Effector memory CD4-positive, alpha-beta T cell (primary cell): ENCODE measurements at places on chromosomes 3 and 15.

GRCh38 chr15:98937413-98938104, 70.0 kb downstream of the PGPEP1L start:
- no peaks in the 10 kb centered on the region for H3K27me3 ChIP-seq
- H3K27ac ChIP-seq: no peak overlapping the region
- H3K36me3 ChIP-seq: peaks cover 7% of the 10 kb centered on the region
- H3K4me3 ChIP-seq: no peak overlapping the region
- no peak for DNase-seq
- H3K4me1 ChIP-seq: no peaks in the 10 kb centered on the region

- no peaks in the 10 kb centered on the region for H3K4me1 ChIP-seq
- H3K27ac ChIP-seq: no peak overlapping the region
- no peak overlapping the region for H3K4me3 ChIP-seq
- no peaks in the 10 kb centered on the region for H3K36me3 ChIP-seq
These were observed 35.7 kb upstream of the CPB1 start for GRCh38 chr3:148791920-148792319.

DNA sequence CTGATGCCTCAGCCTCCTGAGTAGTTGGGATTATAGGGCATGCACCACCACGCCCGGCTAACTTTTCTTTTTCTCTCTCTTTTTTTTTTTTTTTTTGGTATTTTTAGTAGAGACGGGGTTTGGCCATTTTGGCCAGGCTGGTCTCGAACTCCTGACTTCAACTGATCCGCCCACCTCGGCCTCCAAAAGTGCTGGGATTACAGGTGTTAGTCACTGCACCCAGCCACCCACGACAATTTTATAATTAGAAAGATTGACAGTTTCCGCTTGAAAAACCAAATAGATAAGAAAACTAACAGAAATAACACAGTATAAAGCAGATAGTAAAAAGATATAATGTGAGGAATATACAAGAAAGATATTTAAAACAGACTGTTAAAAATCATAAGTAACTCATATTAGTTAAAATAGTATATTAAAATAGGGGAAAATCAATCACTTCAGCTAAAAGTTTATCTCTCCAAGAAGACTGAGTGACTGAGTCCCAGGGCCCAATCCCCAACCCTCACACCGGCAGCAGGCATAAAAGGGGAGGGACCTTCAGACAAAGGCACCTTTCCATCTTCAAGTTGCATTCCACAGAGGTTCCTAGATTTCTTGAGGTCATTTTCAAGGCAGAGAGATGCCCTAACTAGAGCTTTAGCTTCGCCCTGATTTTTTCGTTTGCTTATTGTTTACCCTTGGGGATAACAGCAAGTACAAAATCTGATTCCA, 1.4 kb upstream of the WHAMM start:
- H3K27ac ChIP-seq: no peak overlapping the region
- H3K36me3 ChIP-seq: peaks cover 4% of the 10 kb centered on the region
- no peaks in the 10 kb centered on the region for H3K27me3 ChIP-seq
- no peak for DNase-seq
- H3K4me1 ChIP-seq: peaks cover 8% of the 10 kb centered on the region

- peaks cover 46% of the 10 kb centered on the region for H3K4me1 ChIP-seq
- DNase-seq: no peak
- H3K36me3 ChIP-seq: peaks cover 14% of the 10 kb centered on the region
- H3K27ac ChIP-seq: peak overlapping the region; percentile 95
These were observed 681 bp downstream of the TWF2 start for GRCh38 chr3:52238193-52238760.
